ENCODE measurements at places on chromosomes 11 and 22. TPM values are rescaled to one million over a fixed set of nuclear protein-coding genes. Genes with fewer than 3 reads are reported as not detected.

The SGSM1 gene
- not detected for total RNA-seq

The KIF18A gene
- 9.2 TPM for total RNA-seq

The GPR83 gene
- total RNA-seq, result under 0.01 TPM

The GSTT2B gene
- total RNA-seq, result 4.7 TPM

The EIF4ENIF1 gene
- total RNA-seq, result 7.1 TPM

The CFL1 gene
- 1,035 TPM for total RNA-seq

Measured in renal cortical epithelial cell (primary cell).